ENCODE measurements at places on chromosomes 2 and 18. TPM values are rescaled to one million over a fixed set of nuclear protein-coding genes. Genes with fewer than 3 reads are reported as not detected.

The TCF4 gene
- total RNA-seq: 0.74 TPM

The ALLC gene
- not detected for total RNA-seq

The ABCG8 gene
- not detected for total RNA-seq

The CREB1 gene
- total RNA-seq: 36.1 TPM

The CRYGA gene
- not detected for total RNA-seq

The TLX2 gene
- total RNA-seq: 3.8 TPM

The SPC25 gene
- total RNA-seq: 20.7 TPM

The TANC1 gene
- total RNA-seq: 21.2 TPM

The DSG4 gene
- total RNA-seq: not detected

The DLX2 gene
- total RNA-seq: 0.65 TPM

The ANKRD29 gene
- 4.3 TPM for total RNA-seq

The CAVIN2 gene
- 2.5 TPM for total RNA-seq

The ASNSD1 gene
- 14.8 TPM for total RNA-seq

The ZSCAN30 gene
- total RNA-seq: 16.9 TPM

The CCBE1 gene
- total RNA-seq: 5.8 TPM

The ALPP gene
- 47.5 TPM for total RNA-seq

The EVA1A gene
- 10.8 TPM for total RNA-seq

The RUFY4 gene
- not detected for total RNA-seq

The ARHGAP15 gene
- total RNA-seq: not detected

The FAM237A gene
- not detected for total RNA-seq

The KLF11 gene
- total RNA-seq: 10.9 TPM

The DOK6 gene
- not detected for total RNA-seq

The AGXT gene
- not detected for total RNA-seq

The GALNT5 gene
- total RNA-seq: 1.9 TPM

The BARD1 gene
- total RNA-seq: 42.0 TPM

The CD207 gene
- not detected for total RNA-seq

The CRYGB gene
- total RNA-seq: not detected

The VWA3B gene
- total RNA-seq: not detected

The GLS gene
- total RNA-seq: 66.4 TPM

The PSTPIP2 gene
- total RNA-seq: not detected

The CERKL gene
- total RNA-seq: 1.6 TPM

The SULT1C2 gene
- total RNA-seq: 2.1 TPM

The SEPTIN10 gene
- total RNA-seq: 119 TPM

The BCL11A gene
- total RNA-seq: not detected

The HOXD4 gene
- total RNA-seq: not detected

The FEV gene
- not detected for total RNA-seq

The FABP1 gene
- total RNA-seq: not detected

The SRBD1 gene
- 17.8 TPM for total RNA-seq

The LYPD6 gene
- 1.1 TPM for total RNA-seq

The CCL20 gene
- not detected for total RNA-seq

The OXER1 gene
- total RNA-seq: not detected

The CTDSP1 gene
- 69.6 TPM for total RNA-seq

The NEU2 gene
- not detected for total RNA-seq

The GCG gene
- total RNA-seq: not detected

The MOCOS gene
- total RNA-seq: 30.4 TPM

The GTF2A1L gene
- total RNA-seq: not detected

The PLCD4 gene
- 0.74 TPM for total RNA-seq

The CD226 gene
- total RNA-seq: 0.13 TPM

The TFCP2L1 gene
- 4.6 TPM for total RNA-seq

The IL1R2 gene
- total RNA-seq: 3.8 TPM

The LIMS4 gene
- total RNA-seq: 1.4 TPM

The LYG1 gene
- 0.78 TPM for total RNA-seq

The C1GALT1C1L gene
- 4.6 TPM for total RNA-seq

The TDRD15 gene
- total RNA-seq: 1.9 TPM

The POTEC gene
- not detected for total RNA-seq

The ATP6V1B1 gene
- total RNA-seq: 13.9 TPM

The LINC00305 gene
- not detected for total RNA-seq
